ENCODE measurements at places on chromosomes 6 and 20.

DNA sequence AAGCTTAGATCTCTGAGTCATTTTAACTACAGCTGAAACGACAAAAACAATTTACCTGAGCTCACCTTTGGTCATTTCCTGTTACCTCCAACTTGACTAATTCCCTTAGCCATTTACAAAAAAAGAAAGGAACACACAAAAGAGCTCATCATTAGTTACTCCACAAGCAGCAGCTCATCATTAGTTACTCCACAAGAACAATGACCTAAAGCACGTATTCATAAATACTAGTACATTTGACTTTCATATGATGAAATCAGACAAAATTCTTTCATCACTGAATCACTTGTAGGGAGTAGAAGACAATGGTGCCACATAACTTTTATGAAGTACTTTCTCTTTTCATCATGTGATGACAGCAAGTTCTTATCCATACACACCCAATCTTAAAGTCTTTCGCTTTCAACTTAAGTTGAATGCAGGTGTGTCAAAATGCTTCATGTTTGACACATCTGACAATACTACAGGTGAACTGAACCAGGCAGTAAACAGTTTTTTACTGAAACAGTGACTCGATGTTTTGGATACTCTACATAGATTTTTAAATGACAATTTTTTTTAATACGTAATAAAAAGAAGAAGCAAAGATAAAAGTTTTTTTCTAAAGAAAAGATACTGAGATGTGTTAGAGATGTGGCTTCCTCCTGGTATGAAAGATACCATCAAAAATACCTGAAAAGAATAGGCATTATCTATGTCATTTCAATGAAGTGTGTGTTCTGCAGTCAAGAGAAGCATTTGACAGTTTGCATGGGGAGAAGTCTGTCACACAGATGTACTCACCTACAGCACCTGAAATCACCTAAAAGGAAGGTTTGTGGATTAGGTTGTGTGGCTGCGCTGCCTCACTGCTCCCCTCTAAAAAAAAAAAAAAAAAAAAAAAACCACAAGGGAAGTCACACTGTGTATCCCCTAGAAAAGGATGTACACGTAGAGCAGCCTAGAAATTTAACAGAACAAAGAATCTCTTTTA is 109.1 kb downstream of the PRDM1 start:
- DNase-seq = peak; percentile 51

GRCh38 chr20:43722153-43722505 is 4.7 kb downstream of the GTSF1L start:
- DNase-seq = peak; percentile 40

DNA sequence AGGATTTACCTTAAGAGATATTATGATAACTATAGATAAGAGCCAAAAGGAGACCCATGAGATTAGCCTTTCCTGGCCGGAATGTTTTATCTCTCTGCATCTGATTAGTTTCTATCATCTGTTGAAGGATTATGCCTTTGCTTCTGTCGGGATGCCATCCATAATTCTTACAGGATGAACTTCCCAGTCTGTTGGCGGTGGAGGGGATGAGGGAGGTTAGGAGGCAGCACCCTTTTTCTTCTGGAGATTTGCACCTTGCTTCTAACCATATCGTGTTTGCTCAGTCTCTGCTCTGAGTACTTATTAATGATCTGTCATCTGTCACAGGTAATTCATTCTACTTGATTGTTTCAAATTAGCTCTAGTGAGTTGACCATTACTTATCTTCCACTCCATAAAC is 292.1 kb downstream of the KHDC1L start:
- DNase-seq = no peak

DNA sequence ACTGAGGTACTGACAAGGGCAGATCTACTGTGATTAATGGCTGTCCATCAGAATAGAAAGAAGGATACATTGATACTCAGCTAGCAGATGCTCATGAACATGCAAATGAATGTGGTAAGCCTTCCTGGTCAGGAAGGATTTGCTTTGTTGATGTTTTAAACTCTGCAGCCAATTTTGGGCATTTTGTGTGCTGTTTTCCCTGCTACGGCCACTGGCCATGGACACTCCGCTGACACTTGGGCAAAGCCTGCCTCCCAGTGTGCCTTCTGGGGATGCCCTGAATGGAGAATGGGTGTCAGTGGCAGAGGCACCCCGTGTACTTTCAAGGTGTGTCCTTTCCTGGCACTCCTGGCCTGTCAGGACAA is 113.1 kb downstream of the SOBP start:
- no peak for DNase-seq

DNA sequence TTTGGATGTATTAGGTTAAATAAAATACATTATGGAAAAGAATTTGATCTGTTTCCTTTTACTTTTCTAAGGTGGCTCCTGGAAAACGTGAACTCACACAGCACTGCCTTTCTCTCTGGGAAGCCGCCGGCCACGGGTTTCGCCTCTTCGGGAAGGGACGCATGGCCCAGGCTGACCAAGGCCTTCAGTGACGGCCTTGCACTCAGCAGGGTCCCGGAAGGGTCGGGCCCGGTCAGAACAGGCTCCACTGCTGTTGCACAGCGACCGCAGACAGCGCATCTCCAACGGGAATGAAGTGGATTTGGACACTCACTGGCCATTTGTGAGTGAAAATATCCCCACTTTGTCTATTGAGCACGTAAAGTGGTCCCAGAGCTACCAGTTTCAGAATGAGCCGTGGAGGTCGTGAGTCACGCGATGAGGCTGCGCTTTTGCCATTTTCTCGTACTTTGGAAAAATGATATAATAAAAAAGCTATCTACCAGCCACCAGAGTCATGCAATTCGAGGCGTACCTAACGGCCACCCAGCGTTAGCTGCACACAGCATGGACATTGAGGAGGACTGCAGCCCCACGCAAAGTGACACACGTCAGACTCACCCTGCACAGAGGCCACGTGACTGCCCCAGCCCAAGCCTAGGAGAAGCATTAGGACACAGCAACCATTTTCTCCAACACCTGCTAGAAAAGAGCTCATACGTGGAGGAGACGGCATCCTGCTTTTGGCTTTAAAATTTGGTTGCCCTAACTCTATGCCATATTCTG is 244.3 kb downstream of the TTLL2 start:
- no peak for DNase-seq

DNA sequence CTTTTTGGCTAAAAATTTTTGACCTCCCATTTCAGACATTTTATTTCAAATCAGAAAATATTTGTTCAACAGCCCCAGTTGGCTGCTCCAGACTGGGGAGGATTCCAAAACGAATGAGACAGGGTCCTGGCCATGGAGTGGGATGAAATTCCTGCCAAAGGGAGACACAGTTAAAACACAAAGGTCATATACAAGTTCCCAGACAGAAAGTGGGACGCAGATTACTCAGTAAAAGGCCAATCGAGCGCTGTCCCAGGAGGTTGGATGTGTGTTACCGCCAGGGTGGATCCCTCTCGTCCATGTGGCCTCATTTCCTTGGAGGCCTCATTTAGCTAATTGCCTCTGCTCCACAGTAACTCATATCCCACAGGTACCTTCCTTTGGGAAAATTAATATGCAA is 41.8 kb upstream of the NNAT start:
- DNase-seq = no peak

- DNase-seq = no peak
These were observed 3.9 kb downstream of the RNF144B start for GRCh38 chr6:18391023-18391422.

GRCh38 chr6:36130667-36131510 is 576 bp downstream of the MAPK13 start:
- DNase-seq = peak; percentile 71

GRCh38 chr6:144006736-144007477 is 1.2 kb downstream of the PLAGL1 start:
- no peak for DNase-seq

- DNase-seq = no peak
These were observed 27.0 kb upstream of the DTNBP1 start for GRCh38 chr6:15689586-15690482.

GRCh38 chr20:31870726-31871617 is 538 bp downstream of the TTLL9 start:
- DNase-seq = no peak

DNA sequence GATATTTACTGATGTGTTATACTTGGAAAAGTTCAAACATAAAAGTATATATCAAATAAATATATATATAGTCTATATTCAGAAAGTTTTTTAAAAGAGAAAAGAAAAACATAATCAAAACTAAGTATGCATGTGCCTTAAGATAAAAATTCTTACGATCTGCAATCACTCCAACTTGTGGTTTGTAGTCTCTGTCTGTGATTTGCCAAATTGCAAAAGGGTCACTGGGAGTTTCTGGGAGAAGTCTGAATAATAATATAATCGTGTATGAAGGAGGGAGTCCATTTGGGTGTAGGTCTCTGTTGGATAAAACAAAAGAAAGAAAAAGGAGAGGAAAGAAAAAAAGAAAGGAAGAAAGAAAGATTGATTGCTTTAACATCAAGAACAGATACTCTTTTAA is 92.4 kb downstream of the COL12A1 start:
- DNase-seq = no peak

- no peak for DNase-seq
These were observed 41.7 kb upstream of the MPC1 start for GRCh38 chr6:166424431-166424830.

- no peak for DNase-seq
These were observed 26.1 kb upstream of the TBC1D7 start for GRCh38 chr6:13354331-13355042.

GRCh38 chr20:2528671-2529271 is 7.6 kb upstream of the TMC2 start:
- no peak for DNase-seq

DNA sequence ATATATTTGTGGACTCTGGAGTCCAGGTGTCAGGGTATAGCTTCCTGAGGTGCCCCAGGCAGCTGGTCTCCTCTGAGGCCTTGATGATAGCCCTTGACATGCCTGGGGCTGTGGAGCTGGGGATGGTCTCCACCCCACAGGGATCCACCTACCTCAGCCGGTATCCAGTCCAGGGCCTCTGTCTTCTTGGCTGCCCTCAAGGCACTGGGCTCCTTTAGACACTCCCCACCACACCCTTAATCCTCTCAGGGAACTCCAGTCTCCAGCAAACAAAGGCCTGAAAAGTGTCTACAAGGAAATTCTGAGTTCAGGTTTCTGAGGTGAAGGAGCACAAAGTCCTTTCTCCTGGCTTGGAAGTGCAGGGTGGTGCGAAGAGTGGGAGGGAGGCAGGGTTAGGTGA is 44.6 kb upstream of the DDR1 start:
- no peak for DNase-seq

DNA sequence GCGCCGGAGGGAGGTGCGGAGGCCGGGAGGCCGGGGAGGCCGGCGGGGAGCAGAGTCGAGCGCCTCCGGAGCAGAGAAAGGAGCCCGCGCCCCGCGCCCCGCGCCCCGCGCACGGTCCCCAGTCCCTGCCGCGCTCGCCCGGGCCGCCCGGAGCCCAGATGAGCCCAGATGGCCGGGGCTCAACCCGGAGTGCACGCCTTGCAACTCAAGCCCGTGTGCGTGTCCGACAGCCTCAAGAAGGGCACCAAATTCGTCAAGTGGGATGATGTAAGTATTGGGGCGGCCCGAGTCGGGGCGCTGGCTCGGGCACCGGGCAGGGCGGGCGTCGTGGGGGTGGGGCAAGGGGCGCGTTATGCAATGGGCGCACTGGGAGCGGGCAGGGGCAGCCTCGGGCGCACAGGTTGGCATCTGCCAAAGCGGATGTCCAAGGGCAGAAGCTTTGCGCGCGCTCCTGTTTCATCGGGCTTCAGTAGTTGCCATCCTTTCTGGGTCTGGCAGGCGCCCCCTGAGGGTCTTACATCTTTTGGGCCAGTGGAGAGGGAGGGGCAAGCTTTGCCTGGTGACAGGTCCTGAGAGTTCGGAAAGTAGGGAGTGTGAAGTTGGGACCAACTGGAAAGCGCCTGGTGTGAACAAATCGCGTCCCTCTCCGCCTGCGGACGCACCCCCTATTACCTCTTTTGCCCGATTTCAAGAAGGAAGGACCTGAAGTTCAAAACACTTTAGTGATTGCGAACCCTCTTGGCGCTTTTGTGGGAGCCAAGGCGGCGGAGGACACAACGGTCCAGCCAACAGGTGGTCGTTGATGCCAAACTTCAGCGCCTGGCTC is 631 bp downstream of the PLCB1 start:
- no peak for DNase-seq

DNA sequence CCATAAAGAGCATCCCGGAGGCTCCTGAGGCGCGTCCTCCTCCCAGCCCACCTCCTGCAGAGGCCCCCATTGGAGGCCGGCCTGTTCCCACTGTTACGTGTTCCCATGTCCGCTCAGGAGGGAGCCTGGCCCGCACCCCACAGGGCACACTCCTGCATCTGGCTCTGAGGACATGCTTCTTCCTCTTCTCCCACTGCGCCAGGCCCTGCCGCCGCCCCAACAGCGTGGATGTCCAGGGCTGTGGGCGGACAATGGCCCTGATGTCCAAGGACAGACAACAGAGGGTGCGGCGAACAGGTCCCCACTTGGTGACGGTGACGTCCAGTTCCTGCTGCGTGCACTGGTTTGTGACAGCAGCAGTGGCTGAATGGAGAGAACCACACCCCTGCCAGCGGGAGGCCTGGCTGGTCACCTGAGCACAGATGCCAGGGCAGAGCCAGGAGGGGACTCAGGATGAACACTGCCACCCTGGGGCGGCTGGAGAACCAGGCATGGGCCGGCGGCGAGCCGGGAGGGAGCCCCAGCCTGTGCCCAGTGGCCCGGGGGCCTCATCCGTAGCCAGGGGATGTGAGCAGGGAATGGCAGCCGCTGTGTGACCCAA is 26.6 kb downstream of the FRMD1 start:
- DNase-seq = no peak

DNA sequence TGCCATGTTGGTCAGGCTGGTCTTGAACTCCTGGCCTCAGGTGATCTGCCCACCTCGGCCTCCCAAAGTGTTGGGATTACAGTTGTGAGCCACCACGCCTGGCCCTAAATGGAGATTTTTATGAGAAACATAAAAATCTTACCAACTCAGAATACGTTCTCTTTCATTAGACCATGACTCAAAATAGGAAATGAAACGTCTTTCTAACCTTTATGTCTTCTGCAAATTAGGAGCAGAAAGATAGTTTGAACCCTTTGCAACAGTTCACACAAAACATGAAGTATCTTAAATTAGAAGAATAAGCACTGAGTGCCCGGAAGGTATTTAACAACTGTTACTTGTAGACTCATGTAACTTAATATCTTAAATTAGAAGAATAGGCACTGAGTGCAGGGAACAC is 48.3 kb downstream of the AHI1 start:
- no peak for DNase-seq

GRCh38 chr6:82588020-82588419 is 224.4 kb downstream of the TPBG start:
- DNase-seq = no peak

DNA sequence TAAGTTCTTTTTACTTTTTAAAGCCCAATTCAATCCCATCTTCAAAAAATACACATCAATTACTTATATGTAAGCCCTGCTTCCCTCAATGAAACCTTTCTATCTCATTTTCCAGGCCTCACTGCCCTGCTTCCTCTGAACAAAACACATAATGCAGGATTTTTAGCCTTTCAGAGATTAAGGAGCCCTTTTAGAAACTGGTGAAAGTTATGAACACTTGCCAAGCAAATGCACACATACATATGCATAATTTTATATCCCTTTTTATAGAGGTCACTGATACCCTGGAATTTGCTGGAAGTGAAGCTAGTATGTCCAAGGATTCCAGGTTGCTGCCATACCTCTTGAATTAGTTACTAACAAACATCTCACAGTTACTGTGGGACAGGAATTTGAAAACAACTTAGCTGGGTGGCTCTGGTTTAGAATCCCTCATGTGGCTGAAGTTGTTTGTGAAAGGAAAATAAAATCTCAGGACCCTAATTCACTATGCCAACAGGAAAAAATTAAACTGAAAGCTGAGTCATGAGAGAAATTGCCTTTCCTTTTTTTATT is 75.8 kb downstream of the UBE3D start:
- no peak for DNase-seq

- DNase-seq = no peak
These were observed 955 bp upstream of the SLC26A8 start for GRCh38 chr6:36025260-36025931.
